ENCODE measurements at places on chromosomes 12 and 14.

DNA sequence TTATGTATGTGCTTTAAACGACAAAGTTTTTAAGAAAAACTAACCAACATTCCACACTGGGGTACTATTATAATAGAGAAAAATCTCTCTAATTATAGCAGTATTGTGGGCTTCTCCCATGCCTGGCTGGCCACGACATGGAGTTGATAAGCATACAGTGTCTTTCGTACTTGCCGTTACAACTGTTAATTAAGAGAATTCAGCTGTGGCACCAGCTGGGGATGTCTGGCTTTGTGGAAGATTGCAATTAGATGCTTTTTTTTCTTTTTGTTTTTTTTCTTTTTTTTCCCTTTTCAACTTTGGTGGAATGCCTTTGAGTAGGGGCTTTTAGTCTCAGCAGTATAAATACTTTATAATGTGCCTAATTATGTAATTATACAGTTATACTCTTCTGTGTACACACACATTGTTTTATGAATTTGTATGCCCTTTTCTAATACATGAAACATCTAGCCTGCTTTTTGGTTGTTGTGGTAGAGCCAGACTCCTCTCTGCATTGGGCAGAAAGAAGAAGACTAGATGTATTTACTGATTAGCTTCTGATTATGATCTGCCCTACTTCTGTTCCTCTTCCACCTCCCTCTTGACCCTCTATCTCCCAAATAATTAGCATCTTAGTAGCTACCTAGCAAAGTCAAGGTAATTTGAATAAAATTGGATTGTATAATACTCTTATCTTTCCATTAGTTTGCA lies 76.4 kb downstream of the SUSD6 start:
- DNase-seq: no peak

GRCh38 chr14:55697414-55697861 lies 117.4 kb downstream of the KTN1 start:
- peak; percentile 70 for DNase-seq

GRCh38 chr12:91401190-91401589 lies 218.6 kb upstream of the DCN start:
- no peak for DNase-seq

- DNase-seq: no peak
Observed at GRCh38 chr14:52023518-52023917, 34.2 kb downstream of the RTRAF start.

GRCh38 chr14:23512156-23512555 lies 39.4 kb downstream of the ZFHX2 start:
- DNase-seq: no peak

- no peak for DNase-seq
Observed at GRCh38 chr14:64640839-64641238, 63.4 kb upstream of the PLEKHG3 start.

DNA sequence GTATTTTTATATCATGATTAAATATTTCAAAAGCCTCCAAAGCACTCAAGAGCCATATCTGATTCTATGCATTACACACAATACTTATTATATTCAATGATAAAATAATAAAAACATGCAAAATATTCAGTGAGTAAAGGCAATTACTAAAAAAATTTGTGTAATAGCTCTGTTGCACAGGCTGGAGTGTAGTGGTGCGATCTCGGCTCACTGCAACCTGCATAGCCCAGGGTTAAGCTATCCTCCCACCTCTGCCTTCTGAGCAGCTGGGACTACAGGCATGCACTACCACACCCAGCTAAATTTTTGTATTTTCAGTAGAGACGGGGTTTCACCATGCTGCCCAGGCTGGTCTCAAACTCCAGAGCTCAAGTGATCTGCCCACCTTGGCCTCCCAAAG lies 45.4 kb downstream of the SBNO1 start:
- no peak for DNase-seq

DNA sequence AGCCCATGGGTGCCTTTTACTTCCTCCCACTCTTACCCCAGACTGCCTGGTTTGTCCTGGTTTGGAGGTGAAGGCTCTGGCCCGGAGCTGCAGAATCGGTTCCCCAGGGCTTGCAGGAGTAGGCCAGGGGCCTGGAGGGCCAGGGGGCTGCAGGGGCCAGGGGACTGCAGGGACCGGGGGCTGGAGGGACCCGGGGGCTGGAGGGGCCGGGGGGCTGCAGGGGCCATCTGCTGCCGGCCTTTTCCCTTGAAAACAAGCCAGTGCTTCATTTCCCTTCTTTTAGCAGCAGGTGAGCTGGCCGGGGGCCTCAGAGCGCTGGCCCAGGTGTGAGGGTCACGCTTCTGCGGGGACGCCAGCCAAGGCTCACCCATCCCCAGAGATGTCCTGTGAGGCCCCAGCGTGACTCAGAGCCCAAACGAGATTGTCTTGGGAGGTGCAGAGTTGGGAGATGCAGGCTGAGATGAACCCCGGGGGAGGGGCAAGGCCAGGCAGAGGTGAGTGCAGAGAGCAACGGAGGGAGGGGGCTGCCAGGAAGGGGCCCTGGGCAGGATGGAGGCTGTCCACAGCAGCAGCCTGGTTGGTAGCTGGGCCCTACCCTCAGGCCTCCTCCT lies 154.9 kb downstream of the KIF26A start:
- DNase-seq: no peak

GRCh38 chr14:61609191-61609843 lies 86.0 kb upstream of the HIF1A start:
- DNase-seq: no peak

GRCh38 chr12:121166356-121166755 lies 33.7 kb downstream of the P2RX7 start:
- DNase-seq: no peak

DNA sequence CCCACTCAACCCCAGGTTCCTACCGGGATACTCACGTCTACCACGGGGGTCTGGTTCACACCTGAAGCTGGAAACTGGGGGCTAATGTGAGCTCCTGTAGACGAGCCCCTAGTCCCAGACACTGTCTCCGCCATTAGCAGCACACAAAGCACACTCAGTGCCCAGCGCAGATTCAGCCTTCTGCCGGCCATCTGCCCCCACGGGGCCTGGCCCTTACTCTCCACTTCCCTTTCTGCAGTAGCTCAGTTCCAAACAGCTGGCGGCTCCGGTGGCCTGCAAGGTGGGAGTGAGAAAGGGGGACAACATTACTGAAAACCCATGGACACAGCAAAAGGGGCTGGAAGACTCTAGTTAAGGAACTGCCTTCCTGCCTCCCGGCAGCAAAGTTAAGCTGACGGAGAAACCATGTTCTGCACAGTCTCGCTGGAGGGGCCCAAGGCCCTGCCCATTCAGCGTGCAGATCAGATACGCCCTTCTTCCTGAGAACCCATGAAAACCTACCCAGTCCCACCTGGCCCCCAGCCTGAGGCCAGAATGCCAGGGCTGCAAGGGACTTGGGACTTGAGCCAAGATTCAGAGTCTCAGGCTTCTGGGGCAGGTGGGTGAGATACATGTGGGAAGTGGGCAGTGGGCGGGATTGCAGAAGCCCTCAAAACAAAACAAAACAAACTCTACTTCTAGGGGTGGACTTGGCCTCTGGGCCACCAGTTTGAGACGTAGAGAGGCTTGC lies 2.1 kb downstream of the SLC8B1 start:
- DNase-seq: no peak

GRCh38 chr14:92934196-92935085 lies 11.5 kb downstream of the CHGA start:
- no peak for DNase-seq

DNA sequence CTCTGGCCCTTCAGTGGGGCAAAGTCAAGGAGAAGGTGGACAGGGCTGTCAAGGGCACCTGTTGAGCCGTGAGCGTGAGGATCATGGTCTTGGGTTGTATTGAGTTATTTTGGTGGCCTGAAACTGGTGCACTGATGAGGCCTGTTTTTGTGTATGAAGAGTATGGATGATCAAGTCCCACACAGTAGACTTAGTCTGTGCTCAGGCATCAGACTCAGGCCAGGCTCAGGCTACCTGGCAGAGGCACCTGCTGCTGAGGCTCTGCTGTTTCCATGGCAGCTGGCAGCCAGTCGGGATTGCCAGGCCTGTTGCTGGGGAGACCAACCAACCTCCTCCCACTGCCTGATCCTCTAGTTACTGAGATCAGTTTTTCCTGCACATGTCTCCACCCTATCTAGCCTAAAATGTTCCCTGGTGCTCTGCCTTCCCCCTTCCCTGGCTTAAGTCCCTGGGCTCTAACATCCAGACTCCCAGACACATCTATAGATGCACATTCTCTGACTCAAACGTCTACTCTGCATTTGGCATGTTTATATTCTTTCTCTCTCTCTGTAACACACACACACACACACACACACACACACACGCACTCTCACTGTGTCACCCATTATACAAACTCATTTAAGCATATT lies 5.1 kb downstream of the JPH4 start:
- peak; percentile 2 for DNase-seq

DNA sequence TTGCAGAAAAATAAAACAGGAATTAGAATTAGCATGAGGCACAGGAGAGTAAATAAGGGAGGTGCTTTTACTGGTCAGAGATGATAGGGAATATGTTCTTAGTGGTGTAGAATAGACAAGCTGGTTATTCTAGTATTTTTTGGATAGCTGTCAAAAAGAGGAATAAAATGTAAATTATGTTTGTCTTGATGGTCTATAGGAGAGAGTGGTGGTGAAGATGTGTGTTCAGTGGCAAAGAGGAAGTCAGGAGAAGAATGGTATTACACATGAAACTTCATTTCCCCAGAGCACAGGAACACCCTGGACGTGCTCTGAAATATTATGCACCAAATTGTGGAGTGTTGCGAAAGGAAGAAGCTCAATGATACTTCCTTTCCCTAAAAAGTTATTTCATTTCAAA lies 27.8 kb downstream of the MUCL1 start:
- DNase-seq: no peak

GRCh38 chr14:56199982-56200577 lies 81.9 kb downstream of the PELI2 start:
- no peak for DNase-seq

GRCh38 chr14:37116933-37117849 lies 55.2 kb downstream of the SLC25A21 start:
- peak; percentile 4 for DNase-seq

DNA sequence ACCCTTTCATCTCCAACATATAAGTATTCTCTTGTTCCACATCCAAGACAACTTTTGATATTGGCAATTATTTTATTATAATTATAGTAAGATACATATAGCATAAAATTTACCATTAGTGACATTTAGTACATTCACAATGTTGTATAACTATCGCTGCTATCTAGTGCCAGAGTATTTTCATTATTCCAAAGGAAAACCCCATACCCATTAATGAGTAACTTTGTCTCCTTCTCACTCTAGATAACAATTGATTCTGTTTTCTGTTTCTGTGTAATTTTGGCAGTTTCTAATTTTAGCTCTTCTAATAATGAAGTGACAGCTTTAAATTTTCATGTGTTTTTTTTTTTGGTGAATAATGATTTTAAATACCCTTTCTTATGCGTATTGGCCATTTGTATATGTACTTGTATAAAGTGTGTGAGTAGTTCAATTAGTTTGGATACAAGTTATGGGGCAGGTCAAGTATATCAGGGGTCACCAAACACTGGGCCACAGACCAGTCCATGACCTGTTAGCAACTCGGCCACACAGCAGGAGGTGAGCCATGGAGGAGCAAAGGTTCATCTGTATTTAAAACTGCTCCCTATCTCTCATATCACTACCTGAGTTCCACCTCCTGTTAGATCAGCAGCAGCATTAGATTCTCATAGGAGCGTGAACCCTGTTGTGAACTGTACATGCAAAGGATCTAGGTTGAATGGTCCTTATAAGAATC lies 97.2 kb upstream of the SYT1 start:
- DNase-seq: peak; percentile 3
